ENCODE measurements at places on chromosomes 1 and 21. TPM values are rescaled to one million over a fixed set of nuclear protein-coding genes. Genes with fewer than 3 reads are reported as not detected.

PATJ gene
- 12.5 TPM for polyA plus RNA-seq

ITLN2 gene
- polyA plus RNA-seq: 5.5 TPM

DNA sequence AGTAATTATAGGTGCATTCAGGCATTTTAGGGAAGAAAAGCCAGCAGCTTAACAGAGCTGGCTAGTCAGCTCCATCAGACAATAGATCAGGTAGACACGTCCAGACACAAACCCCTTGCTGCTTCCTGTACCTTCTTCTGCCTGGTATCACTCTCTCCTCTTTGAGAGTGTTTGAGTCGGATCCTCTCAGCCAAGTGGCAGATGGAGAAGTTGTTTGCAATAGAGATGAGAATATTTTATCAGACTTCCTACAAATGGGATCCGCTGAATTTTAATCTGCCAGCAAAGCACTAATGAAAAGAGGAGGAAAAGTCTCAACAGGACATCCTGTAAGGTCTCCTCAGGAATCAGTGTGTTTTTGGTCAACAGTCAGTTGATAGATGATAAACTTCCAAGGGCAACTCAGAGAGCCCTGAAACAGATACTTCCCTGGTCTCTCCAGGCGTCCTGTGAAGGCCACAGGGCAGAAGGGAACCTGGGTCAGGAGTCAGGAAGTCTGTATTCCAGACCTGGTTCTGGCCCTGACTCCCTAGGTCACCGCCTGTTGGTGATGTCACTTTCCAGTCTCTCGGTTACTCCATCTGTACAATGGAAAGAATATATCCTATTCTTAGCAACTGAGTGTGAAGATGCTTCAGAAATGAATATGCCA is 62.1 kb upstream of the PROX1 start:
- DNase-seq: no peak
- no peaks in the 10 kb centered on the region for H3K27me3 ChIP-seq
- no peak overlapping the region for H3K4me3 ChIP-seq
- no peaks in the 10 kb centered on the region for H3K36me3 ChIP-seq
- H3K27ac ChIP-seq: no peak overlapping the region

DNA sequence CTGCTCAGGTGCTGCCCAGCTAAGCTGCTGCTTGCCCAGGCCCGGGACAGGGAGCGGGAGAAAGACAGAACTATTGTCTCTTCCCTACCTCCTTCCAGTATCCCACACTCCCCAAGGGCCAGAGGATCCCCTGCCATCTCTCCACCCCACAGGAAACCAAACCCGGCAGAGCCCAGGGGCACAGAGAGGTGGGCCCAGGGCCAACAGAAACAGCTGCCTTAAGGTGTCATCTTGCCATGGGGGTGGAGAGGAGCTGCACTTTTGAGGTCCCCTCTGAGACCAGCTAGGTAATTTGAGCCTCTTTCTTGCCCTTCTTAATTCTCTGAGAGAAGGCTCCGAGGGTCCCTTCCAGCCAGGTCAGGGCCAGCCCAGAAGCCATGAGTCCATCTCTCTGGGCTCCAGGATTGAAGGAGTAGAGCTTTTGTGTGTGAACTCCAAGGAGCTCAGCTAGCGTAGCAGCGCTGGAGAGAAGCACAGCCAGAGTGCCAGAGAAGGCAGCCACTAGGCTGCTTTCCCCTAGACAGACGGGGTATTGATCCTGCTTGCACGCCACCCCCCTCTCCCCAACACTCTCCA is 9.7 kb upstream of the GPR61 start:
- H3K27ac ChIP-seq: no peak overlapping the region
- no peak for DNase-seq
- H3K4me1 ChIP-seq: no peaks in the 10 kb centered on the region
- no peak overlapping the region for H3K4me3 ChIP-seq

VAV3 gene
- polyA plus RNA-seq: 2.1 TPM

DNA sequence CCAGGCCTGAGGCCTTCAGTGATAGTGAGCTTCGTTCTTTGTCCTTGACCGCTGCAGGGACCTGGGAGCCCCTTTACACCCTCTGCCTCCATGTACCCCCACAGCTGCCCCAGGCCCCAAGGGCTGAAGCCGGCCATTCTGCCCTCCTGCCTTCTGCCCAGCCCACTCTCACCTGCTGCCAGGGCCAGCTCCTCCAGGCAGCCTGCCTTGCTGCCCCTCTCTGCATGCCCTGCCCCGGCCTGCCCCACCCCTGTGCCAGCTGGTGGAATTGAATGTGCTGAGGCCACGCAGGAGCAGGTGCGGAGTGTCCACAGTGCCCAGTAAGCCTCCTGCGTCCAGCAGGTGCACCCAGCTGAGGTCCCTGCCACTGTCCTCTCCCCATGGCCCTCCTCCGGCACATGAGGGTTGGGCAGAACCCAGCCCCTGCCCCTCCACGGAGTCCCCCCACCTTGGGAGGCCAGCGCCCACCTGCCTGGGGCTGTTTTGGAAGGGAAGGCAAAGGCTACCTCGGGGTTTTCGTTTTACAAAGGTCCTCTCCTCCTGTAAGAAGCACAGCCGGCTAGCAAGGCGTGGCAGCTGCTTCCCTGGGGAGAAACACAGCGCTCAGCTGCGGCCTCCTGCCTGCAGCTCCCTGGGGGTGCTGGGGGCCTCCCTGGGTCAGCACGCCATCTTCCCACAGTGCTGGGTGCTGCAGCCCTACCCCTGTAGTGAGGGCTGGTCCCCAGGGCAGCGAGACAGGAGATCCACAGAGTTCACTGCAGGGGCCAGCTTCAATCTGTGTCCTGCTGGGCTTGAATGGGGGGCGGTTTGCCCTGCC is 21.0 kb downstream of the MMEL1 start:
- H3K36me3 ChIP-seq: no peaks in the 10 kb centered on the region
- no peaks in the 10 kb centered on the region for H3K4me1 ChIP-seq
- H3K4me3 ChIP-seq: no peak overlapping the region
- peak; percentile 45 for DNase-seq

DNA sequence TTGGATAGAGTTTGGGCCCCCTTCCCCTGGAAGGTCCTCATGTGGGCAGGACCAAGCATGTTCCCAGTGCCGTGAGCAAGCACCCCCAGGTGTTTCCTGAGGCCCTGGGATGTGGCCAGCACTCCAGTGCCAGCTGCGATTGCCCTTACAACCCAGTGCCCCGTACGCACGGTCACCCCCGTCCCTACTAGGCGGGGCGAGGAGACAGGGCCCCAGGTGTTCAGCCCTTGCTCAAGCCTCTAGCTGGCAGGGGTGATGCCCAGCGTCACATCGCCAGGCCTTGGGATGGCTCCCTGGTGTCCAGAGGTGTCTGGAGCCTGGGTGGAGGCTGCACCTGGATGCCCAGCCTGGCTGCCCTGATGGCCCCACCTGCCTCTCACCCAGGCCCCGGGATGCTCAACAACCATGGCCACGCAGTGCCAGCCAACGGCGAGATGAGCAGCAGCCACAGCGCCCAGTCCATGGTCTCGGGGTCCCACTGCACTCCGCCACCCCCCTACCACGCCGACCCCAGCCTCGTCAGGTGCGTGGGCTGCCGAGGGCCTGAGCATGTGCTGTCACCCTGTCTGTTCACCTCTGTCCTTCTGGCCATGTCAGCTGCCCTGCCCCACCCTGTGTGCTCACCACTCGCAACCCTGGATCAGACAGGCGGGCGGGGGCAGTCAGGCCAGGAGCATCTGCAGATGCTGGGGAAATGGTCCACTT is 21.6 kb upstream of the CCDC27 start:
- no peak overlapping the region for H3K27ac ChIP-seq
- H3K36me3 ChIP-seq: no peaks in the 10 kb centered on the region
- H3K4me3 ChIP-seq: no peak overlapping the region
- H3K27me3 ChIP-seq: no peaks in the 10 kb centered on the region
- no peaks in the 10 kb centered on the region for H3K4me1 ChIP-seq
- DNase-seq: no peak

HSD11B1 gene
- polyA plus RNA-seq: 3.0 TPM

DNA sequence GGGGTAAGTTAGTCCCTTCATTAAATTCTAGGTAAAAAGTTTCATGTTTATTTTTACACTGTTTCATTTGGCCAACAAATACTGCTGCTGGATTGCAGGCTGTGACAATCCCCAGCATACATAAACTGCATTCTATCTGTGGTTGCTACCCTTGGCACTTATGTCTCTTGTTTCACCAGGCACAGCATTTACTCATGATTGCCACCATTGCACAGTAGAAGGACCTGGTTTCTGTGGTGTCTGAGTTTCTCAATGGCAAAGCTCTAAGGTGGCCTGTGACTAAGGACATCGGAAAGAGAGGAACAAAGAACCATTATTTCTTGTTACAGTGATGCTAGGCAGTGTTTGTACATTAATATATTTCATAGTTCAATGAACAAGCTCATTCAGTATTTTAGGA is 878.4 kb upstream of the NEGR1 start:
- H3K4me1 ChIP-seq: no peaks in the 10 kb centered on the region
- no peak overlapping the region for H3K4me3 ChIP-seq
- H3K36me3 ChIP-seq: no peaks in the 10 kb centered on the region
- H3K27ac ChIP-seq: no peak overlapping the region

DNA sequence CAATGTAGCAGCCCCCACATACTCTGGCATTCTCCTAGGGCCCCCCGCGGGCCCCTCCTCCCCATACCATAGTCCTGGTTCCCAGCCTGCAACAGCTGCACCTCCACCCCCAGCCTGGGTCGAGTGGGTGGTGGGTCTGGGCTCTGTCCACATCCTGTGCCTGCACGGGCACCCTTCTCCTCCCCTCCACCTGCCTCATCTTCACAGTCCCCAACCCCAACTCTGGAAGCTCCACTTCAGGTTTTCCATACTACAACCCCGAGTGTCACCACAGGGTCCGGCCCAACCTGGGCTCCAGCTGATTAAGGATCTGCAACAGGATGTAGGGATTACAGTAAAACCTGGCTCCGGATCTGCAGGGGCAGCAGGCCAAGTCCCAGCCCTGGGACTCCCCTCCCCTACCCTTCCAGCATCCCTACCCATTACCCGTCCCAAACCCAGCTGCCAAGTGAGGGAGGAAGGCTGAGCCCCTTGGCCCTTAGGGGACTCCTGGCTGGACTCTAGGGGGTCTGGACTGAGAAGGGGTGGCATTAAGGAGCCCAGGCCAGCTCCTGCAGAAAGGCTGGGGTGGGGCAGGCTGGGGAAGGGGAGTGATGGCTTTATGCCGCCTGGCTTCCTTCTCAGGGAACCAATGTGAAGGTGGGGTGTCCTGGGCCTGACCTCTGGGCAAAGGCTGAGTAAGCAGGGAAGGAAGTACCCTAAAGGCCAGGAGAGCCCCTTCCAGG is 116.8 kb downstream of the CASZ1 start:
- no peaks in the 10 kb centered on the region for H3K36me3 ChIP-seq
- no peak overlapping the region for H3K4me3 ChIP-seq
- H3K27ac ChIP-seq: no peak overlapping the region
- no peaks in the 10 kb centered on the region for H3K4me1 ChIP-seq
- H3K27me3 ChIP-seq: no peaks in the 10 kb centered on the region

HLX gene
- polyA plus RNA-seq: 3.8 TPM

GRCh38 chr1:162349635-162350330 is 26.9 kb downstream of the SPATA46 start:
- no peak overlapping the region for H3K27ac ChIP-seq
- H3K4me1 ChIP-seq: no peaks in the 10 kb centered on the region
- H3K4me3 ChIP-seq: no peak overlapping the region
- DNase-seq: no peak
- H3K27me3 ChIP-seq: no peaks in the 10 kb centered on the region

DNA sequence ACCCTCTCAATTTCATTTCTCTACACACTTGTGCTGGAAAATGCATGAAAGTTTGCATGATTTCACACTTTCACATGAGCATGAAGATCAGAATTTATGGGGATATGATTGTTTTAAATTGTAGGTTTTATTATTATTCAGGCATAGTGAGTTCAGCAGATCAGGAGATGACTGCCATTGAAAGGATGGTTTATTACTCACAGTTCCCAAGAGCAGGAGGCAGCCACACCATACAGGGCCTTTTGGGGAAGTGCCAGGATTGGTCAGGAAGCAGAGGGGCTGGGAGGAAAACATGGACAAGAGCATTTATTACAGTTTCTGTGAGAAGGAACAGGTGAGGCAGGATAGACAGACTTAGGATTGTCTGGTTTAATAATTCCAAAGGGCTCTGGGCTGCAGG is 114.6 kb upstream of the KCNJ15 start:
- DNase-seq: no peak
- no peaks in the 10 kb centered on the region for H3K4me1 ChIP-seq
- H3K27ac ChIP-seq: no peak overlapping the region
- no peaks in the 10 kb centered on the region for H3K36me3 ChIP-seq
- H3K27me3 ChIP-seq: no peaks in the 10 kb centered on the region

DNA sequence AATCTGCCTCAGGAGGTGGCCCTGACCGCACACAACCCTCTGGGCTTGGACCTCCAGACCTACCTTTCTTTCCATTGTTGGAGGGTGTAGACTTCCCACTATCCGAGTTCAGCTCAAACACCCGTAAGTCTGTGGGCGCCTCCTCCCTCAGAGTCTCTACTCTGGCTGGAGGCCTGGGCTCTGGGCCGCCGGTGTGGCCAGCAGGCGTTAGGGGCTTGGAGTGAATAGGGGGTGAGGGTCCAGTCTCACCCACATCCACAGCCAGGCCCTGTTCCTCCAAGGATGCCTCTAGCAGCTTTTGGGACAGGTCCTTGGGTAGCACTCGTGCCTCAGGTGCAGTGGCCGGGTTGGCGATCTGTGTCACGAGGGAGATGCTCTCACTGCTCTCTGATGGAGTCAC is 13.9 kb downstream of the TSSK3 start:
- H3K27me3 ChIP-seq: no peaks in the 10 kb centered on the region
- DNase-seq: peak; percentile 48
- no peak overlapping the region for H3K27ac ChIP-seq
- H3K4me1 ChIP-seq: no peaks in the 10 kb centered on the region

- no peaks in the 10 kb centered on the region for H3K27me3 ChIP-seq
- no peak for DNase-seq
- no peak overlapping the region for H3K27ac ChIP-seq
- H3K36me3 ChIP-seq: no peaks in the 10 kb centered on the region
Measured at GRCh38 chr1:100734676-100735075, 15.1 kb downstream of the VCAM1 start.

OR2M3 gene
- not detected for polyA plus RNA-seq

DNA sequence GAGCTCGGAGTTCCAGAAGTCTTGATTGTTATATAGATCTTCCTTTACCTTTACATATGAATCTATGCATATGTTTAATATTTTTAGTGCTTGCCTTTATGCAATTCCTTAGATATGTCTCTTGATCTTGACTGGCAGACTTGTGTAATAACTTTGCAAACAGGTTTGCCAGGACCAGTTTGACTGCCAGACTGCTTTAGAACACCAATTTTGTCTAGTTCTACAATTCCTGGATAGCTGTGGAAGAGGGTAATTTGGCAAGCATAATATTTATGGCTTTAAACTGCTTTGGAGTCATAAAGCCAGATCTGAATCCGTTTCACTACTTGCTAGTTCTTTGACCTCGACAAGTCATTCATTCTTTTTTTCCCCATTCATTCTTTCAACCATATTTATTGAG is 250.0 kb downstream of the FAF1 start:
- no peak for DNase-seq
- no peaks in the 10 kb centered on the region for H3K36me3 ChIP-seq
- no peak overlapping the region for H3K4me3 ChIP-seq
- H3K27me3 ChIP-seq: no peaks in the 10 kb centered on the region

SPRR5 gene
- not detected for polyA plus RNA-seq

- H3K27ac ChIP-seq: no peak overlapping the region
- no peak for DNase-seq
- H3K27me3 ChIP-seq: no peaks in the 10 kb centered on the region
Measured at GRCh38 chr1:1024149-1024770, 4.3 kb downstream of the AGRN start.

- no peak for DNase-seq
- H3K27ac ChIP-seq: no peak overlapping the region
- peaks cover 2% of the 10 kb centered on the region for H3K27me3 ChIP-seq
- no peaks in the 10 kb centered on the region for H3K4me1 ChIP-seq
Measured at GRCh38 chr1:73862355-73862754, 335.6 kb downstream of the LRRIQ3 start.
